Left lung (tissue), 14 donors: ENCODE measurements at places on chromosomes 7 and 10.
A peak's percentile ranks its signal among the peaks of the same experiment; 100 is the strongest.

GRCh38 chr10:22932626-22933370, 4.9 kb downstream of the ARMC3 start:
- DNase-seq, result no peak

DNA sequence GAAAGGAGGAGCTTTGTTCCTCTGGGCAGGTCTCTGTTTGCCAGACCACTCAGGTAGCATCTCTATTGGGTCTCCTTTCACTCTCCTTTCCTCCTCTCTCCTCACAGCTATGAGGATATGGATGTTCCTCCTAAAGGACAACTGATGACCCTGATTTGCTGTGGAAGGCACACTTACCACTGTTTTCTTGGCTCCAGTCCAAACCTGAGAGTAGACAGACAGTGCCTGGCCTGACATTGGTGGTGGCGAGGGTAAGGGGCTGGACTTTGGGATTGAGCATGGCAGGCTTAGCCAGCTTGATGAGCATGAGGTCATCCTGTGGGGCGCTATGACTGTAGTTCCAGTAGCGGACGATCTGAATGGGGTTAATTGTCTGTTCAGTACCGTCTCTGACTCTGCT, 3.6 kb downstream of the PRSS37 start:
- DNase-seq, result no peak

DNA sequence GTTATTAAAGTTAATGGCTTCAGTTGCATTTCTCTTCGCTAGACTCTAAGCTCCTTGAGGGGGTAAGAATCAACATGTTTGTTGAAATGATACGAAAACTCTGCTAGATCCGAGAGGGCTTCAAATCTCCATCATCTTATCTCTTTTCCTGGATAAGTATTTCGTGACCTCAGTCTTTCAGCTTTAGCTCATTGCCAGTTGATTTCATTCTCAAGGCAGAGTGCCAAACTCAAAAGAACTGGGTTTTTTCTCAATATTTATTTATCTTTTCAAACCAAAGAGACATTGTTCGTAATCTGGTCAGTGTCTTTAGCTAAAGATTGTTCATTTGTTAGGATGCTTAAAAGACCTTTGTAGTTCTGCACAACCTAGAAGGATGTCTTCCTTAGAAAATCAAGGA, 108.9 kb downstream of the ARID5B start:
- no peak for DNase-seq

DNA sequence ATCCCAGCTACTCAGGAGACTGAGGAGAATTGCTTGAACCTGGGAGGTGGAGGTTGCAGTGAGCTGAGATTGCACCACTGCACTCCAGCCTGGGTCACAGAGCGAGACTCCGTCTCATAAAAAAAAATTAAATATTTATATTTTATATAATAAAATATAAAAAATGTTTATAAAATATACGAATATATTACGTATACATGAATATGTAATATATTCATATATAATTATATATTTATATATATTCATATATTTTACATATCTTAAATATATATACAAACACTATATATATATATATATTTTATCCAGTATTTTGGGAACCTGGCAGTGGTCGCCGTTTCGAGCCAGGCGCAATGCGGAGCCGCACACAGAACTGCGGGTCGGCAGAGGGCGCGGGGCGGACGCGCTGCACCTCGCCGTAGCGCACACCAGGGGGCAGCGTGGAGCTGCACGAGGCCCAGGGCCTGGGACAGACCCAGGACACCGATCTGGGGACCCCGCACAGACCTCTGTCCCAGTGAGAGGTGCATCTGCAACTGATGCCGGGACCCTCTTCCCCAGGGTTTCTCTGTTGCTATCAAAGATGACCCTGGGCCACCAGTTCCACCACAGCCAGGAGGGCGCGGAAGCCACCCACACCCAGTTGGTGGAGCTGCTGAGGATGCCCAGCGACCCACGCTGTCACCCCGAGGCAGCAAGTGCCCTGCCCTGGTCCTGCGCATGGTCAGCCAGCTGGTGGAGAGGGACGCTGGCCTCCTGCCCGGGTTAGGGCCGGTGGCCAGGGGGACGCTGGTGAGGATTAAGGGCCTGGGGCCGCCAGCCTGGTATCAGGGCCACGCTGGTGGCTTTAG, 22.7 kb downstream of the AP5Z1 start:
- DNase-seq, result no peak

DNA sequence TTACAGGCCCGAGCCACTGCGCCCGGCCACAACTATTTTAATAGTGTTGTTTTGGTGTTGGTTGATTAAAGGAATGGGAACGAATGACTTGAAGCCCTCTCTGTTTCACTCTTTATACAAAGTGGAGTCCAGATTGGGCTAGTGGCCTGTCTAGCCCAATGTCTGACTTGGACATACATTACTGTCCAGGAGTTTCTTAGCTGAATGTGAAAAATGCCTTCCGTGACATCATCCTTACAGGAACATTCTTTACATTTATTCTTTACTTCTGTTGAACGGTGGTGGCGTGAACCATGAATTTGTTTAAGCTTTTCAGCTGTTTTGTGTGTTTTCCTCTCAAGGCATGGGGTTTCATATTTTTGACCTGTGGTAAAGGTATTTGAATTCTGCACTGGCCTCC, 67.9 kb downstream of the DAGLB start:
- no peak for DNase-seq

GRCh38 chr7:153027904-153028303, 268.4 kb downstream of the ACTR3B start:
- DNase-seq, result no peak

- DNase-seq, result peak; percentile 62
These were observed 1.5 kb downstream of the ZP3 start for GRCh38 chr7:76426246-76426645.

- no peak for DNase-seq
These were observed 192.0 kb downstream of the ADK start for GRCh38 chr10:74342991-74343390.

DNA sequence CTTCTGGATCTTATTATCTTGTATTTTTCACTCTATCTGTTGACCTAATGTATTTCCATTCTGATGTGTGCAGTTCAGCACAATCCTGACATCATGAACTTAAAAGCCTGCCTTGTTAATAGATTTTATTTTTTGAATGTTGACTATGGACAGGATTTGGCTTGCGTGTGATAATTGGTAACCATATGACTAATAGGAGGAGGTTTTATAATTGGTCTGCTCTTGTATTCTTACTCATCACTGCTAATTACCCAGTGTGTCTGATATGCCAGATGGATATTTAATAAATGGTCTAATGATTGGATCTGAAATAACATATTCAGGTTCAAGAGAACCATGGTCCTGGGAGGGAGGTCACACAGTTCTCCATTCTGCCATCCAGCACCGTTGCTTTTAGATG, 45.9 kb downstream of the MTURN start:
- no peak for DNase-seq

DNA sequence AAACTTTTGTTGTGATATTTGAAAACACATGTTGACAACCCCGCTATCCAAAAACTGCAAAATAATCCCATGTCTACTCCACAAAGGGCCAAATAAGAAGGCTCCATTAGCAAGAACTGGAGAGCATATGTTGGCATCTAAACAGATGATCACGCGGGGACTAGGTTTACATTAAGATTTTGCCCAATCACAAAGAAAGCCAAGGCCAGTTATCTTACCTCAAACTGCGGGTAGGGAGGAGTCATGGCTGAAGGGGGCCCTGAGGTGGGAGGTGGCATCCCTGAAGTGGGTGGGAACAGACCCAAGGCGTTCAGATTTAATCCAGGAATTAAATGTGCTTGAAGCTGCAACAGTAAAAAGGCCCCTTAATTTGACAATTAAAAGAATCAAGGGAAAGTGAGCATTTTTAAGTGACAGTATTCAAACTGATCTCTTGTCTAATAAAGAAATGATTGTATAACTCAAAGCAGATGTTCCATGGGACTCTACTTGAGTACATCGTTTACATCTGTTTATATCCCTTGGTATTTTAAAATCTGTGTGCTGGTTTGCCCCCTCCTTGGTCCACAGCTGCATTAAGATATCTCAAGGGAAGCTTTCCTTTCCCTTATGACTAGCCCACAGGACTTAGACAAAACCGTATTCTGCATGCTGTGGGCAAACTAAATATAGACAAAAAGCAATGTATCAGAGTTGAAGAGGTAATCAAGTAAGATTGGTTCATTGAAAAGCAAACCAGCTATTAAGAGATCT, 42.9 kb downstream of the MALSU1 start:
- DNase-seq, result no peak

- no peak for DNase-seq
These were observed 69.2 kb upstream of the FAM171A1 start for GRCh38 chr10:15440204-15440711.

DNA sequence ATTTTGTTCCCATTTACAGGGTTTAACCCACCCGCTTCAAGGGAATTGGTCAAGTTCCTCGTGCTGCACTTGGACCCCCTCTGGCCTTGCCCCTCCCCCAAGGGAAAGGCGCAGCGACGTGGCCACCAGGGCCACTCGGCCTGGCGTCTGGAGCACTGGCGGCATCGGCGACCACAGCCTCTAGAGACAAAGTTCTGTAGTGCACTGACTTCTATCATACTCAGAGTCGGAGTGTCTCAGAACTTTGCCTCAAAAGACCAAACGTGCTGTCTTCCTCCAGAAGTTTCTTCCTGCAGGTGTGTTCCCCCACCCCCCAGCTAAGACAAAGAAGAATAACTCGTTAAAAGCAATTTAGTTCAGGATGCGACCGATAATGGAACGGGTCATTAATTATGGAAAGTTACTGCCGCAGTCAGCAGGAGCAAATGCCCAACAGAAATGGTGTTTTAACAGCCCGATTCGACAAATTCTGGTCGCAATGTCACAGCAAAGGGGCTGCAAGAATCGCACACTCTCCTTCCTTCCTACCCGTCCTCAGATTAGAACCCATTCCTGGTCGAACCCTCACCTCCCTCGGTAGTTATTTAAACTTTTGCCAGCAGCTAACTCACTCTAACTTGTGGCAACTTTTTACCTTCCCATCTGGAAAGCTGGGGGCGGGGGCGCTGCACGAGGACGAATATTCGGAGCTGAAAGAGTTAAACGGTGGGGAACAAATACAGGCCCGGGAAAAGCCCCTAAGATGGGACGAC, 202.1 kb upstream of the NFE2L3 start:
- no peak for DNase-seq

DNA sequence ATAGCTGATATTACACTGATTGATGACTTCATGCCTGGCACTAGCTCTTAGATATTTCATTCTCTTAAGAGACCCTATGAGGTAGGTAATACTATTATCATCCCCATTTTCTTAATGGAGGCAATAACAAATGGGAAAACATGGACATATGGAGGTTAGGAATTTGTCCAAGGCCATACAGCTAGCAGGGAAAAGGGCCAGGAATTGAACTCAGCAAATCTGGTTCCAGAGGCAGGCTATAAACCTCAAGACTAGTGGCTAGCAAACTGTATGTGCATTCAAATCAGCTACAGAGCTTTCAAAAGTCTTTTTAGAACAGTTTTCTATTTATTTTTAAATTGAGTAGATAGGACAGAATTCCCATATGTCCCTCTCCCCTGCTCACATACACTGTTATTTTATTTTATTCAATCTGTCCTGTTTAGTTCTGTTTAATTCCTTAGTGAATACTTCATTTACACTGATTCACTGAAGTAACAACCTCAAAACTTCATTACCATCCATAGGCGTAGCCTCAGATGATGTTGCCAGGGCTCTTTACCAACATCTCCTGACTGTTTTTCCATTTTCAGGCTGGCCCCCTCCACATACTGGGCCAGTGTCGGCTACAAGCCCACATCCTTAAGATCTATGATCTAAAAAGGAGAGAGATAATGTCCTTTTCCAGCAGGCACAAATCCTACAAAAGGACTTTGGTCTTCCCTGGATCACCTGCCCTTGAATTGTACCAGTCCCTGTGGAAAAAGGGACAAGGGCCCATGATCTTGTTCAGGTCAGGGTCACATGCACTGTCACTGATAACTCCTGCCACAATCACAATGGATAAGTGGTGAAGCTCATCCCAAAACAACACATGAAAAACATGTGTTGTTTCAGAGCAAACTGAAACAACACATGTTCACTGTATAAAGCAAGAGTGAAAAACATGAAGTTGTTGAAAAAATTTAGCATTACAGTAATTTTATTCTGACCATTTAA, 15.9 kb downstream of the FAM24B start:
- no peak for DNase-seq

GRCh38 chr7:15323550-15323949, 238.3 kb downstream of the AGMO start:
- DNase-seq, result peak; percentile 57

DNA sequence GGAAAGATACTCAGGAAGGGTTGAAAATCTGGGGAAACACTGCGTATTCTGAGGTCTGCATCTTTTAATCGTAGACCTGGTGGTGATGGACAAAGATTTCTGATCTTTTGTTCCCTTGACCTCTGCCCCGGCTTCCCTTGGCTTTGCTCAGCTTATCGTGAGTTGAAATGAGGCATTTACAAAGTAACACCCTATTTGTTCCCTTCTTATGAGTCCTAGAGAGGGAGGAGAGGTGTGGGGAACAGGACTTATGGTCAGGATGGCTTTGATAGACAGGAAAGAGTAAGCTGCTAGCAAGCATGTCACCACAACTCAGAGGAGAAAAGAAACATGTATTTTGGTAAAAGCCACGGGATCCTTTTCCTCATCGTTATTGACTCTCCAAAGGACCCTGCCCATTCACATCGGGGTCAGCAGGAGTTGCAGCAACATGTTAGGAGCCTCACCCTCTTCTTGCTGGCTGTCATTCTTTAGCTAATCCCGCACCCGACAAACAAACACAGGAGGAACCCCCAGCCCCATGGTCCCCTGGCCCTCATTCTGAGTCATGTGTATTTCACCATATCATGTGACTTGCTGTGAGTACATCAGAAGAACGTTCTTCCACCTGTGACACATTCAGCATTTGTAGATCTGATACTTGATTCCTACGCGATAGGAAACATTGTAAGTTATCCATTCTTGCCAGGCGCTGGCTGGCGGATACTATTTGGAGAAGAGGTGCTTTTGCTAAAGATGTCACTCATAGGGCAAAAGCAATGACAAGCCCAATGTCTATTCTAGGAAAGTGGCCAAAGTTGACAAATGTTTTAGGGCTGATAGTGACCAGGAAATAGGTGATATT, 170.1 kb downstream of the RTKN2 start:
- DNase-seq, result no peak

DNA sequence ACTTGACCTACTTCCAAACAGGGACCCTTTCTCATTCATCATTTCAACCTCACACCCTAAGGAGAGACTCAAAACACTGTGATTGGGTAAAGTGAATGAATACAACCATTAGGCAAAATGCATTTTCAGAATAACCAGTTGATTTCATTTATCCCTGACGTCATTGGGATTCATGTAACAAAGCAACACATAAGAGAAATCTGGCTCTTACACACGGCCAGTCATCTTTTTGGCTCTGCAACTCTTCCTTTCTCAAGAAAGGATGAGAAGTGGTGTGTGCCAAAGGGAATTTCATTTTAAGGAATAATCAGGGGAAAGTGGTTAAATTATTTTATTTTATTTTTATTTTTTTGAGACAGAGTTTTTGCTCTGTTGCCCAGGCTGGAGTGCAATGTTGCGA, 83.1 kb downstream of the CPVL start:
- no peak for DNase-seq

GRCh38 chr10:6239213-6239991, 36.7 kb downstream of the PFKFB3 start:
- DNase-seq, result peak; percentile 56
